ENCODE measurements at places on chromosomes 16 and 17.

DNA sequence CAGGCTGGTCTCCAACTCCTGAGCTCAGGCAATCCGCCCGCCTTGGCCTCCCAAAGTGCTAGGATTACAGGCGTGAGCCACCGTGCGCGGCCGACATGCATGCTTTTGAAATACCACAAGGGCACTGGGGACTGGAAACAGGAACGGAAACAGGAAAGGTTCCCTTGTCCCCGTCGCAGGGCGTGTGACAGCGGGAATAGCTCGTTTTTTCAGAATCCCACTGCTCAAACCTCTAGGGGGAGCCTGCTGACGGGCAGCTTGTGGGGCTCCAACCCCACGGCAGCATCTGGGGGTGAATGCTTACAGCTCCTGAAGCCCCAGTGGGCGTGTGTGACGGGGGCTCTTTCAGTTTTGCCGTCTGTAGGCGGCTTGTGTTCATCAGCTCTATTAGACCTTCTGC is 18.8 kb upstream of the ASGR2 start:
- DNase-seq, result peak; percentile 16

DNA sequence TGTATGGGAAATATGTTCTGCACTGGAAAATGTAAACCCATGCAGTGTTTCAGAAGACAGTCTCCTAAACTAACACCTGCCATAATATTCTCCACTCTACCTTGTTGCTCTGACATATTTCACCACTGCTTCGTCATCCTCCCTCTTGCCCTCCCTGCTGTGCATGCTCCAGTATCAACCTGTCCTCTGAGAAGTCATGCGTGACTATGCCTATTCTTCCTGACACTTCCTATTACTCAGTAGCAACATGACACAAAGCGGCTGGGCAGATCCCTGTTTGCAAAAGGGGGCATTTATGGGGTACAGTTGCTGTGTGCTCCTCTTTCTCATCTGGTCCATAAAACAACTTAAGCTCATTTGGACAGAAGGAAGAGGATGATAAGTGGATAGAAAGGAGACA is 805.6 kb upstream of the EEF2KMT start:
- DNase-seq, result no peak

DNA sequence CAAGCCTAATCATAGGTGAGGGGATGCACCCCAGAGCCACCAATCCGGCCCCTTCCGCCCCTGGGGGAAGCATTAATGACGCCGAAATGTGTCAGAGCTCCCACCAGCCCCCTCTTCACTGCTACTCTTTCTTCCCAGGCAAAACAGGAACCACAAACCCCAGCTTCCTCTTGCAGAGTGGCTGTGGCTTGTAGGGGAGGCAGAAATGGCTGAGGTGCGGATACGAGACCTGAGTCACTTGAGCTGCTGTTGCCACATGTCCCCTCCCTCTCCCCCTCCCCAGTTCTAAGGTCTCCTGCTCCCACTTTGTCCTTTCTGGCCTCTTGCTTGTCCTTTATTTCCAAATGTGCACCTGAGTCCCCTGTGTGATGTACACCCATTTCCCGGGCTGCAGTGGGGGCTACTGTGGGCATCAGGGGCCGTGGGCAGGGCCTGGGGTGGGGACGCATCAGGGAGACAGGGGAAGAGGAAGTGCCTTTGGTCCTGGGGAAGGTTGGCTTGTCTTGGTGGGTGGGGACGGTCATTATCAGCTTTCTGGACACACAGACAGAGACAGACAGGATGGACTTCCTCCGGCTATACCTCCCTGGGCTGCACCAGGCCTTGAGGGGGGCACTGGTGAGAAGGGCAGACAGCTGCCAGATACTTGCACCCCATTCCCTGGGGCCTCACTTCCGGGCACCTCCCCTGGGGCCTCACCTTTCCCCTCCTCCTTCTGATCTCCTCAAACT is at the start of gene APOBR:
Gene APOBR, plus strand, starts transcription at position 523 of the 731 bp plus-strand sequence. Its CDS starts 39 bp downstream, at position 562.
- peak; percentile 94 for DNase-seq

DNA sequence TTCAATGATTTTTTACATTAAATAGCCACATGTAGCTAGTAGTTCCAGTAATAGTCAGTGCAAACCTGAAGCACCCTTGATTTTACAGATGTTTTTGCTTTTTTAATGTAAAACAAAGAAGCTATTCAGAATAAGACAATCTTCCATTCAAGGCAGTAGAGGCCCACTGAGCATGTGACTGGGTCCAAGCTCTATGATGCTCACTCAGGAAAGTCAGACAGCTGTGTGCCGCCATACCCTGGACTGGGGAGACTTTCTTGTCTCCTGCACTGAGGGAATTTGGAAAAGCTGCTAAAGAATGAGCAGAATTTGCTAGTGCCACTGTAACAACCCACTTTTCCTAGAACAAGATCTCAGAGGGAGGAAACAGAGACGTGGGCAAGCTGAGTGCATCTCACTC is 11.5 kb downstream of the CENPN start:
- no peak for DNase-seq
